Mammary epithelial cell (primary cell): ENCODE measurements at places on chromosomes 4 and X.

- no peak for DNase-seq
These were observed 2.7 kb downstream of the PAICS start for GRCh38 chr4:56438766-56439165.

- no peak for DNase-seq
These were observed 57.6 kb upstream of the ADRA2C start for GRCh38 chr4:3708611-3709010.

- no peak for DNase-seq
These were observed 5.9 kb downstream of the PDLIM3 start for GRCh38 chr4:185529413-185529812.

DNA sequence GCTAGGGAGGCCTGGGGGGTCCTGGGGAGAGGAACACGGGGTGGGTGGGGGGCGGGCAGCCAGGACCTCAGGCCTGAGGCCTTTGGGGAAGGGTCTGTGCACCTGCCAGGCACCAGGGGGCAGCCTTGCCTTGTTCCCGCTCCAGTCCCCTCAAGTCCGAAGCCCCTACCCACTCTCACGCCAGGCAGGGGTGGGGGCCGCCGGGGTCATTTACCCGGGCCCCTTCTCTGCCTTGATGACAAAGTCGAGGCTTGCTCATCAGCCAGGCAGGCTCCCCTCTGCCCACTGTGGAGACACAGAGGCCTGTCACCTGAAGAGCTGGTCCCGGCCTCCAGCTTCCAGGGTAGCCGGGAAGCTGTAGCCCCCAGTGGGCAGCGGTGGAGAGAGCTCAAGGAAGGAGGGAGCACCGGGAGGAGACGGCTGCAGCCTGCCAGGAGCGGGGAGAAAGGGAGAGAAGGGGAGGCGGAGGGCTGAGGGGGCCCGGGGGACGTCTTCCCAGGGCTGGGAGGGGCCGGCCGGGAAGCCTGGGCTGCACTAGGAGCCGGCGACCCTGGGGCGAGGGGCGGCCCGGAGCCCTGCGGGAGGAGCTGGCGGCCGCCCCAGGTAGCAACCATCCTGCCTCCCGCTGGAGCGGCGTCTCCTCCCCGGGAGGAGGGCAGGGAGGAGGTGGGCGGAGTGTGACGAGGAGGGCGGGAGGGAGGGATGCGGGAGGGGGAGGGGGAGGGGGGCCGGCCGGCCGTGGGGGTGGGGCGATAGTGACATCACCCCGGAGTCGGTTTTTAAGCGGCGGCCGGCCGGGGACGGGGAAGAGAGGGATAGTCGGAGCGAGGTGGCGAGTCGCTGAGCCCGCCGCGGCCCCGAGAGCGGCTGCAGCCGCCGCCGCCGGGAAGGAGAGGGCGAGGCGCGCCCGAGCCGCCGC lies at the start of gene SLC6A8:
Gene SLC6A8 (plus strand): TSS at position 806 of the 919 bp plus-strand sequence. CDS start 649 bp downstream, outside the sequence.
- DNase-seq: peak; percentile 57

- peak; percentile 3 for DNase-seq
These were observed 438.7 kb downstream of the RPA4 start for GRCh38 chrX:97322401-97322800.

GRCh38 chr4:187158003-187158402 lies 434.3 kb upstream of the FAT1 start:
- no peak for DNase-seq
